ENCODE measurements at places on chromosomes 4 and X.

GRCh38 chrX:74536152-74536831, 78.1 kb downstream of the RLIM start:
- peak; percentile 87 for DNase-seq

GRCh38 chrX:27767387-27767786, 40.4 kb upstream of the MAGEB10 start:
- DNase-seq = peak; percentile 37

- peak; percentile 13 for DNase-seq
Measured at GRCh38 chrX:15151267-15152186, 118.4 kb downstream of the ASB9 start.

GRCh38 chrX:118558926-118559325, 63.3 kb downstream of the DOCK11 start:
- no peak for DNase-seq

DNA sequence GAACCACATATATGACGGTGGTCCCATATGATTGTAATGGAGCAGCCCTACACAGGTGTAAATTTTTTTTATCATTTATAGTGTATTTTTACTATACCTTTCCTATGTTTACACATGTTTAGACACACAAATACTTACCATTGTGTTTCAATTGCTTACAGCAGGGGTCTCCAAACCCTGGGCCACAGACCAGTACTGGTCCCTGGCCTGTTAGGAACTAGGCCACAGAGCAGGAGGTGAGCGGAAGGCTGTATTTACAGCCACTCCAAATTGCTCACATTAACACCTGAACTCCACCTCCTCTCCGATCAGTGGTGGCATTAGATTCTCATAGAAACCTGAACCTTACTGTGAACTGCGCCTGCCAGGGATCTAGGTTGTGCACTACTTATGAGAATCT, 201.8 kb upstream of the NDST4 start:
- DNase-seq = no peak

DNA sequence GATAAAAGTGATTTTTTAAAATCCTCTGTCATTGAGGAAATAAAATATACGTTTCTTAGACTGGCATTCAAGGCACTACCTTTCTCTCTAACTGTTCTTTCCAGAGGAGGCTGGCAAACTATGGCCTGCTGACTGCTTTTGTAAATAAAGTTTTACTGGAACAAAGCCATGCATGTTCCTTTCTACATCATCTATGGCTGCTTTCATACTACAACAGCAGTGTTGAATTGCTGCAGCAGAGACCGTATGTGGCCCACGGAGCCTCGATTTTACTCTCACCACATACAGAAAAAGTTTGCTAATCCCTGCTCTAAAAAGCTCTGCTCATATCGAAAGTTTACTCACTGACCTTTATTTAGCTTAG, 20.2 kb downstream of the SETD7 start:
- no peak for DNase-seq

GRCh38 chr4:33482773-33483172, 2761.5 kb downstream of the ARAP2 start:
- no peak for DNase-seq

DNA sequence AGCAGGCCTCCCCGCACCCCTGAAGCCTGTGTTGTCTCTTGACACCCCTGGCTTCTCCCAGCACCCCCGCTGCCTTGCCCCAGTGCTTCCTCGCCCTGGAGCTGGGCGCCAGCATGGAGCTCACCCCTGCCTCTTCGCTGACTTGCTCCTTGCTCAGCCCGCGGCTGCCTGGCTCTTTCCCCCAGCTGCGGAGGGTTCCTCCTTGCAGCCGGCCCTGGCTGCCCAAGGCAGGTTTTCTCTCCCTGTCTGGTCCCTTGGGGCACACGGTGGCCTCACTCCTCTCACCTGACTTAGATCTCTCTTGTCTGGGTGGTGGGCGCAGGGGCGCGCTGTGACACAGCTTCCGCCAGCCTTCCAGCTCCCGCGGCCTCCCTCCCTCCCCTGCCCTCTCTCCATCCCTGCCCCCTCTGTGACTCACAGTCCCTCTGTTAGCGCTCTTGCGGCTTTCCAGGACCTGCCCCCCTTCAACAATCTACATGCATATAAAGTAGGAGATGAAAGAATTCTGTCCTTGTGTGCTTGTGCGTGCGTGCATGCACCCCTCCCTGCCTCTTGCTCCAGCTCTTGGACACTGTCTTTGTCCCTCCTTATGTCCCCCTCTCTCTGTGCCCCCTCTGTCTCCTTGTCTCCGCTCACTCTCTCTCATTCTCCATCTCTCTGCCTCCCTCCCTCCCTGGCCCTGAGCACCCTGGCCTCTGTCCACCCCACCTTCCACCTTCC, 2.2 kb downstream of the PLXNB3 start:
- peak; percentile 75 for DNase-seq

DNA sequence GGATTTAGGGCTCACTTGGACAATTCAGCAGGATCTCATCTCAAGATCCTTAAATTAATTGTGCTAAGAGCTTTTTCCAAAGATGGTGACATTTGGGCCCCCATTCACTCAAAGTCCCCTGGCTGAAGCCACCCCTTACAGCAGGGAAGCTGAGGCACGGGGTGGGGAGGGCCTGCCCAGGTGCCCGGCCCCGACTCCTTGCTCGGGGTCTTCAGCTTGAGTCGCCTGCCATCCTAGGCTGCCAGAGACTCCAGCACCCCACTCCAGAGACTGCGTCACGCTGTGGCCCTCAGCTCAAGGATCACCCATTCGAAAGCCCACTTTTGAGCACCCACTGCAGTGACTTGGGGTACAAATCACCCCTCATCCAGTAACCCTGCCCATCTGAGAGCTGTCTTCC, 39.2 kb upstream of the GPR78 start:
- no peak for DNase-seq

- no peak for DNase-seq
Measured at GRCh38 chr4:55500072-55500471, 46.6 kb downstream of the CLOCK start.

DNA sequence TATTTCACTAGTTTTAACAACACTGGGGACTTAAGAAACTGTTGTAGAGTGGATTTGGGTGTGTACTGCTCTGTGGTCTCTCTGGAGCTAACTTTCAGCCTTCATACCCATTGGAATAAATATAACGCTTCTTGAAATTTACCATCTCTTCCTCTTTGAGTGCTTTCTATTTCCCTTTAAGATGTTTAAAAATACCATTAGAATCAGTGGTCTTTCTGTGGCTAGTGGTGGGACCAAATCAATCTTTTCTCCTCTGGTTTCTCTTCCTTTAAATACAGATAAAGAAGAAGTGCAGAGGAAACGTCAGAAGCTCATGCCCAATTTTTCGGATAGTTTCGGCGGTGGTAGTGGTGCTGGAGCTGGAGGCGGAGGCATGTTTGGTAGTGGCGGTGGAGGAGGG, 92.0 kb downstream of the NFKB1 start:
- no peak for DNase-seq

GRCh38 chr4:150135134-150135772, 57.0 kb downstream of the DCLK2 start:
- no peak for DNase-seq

DNA sequence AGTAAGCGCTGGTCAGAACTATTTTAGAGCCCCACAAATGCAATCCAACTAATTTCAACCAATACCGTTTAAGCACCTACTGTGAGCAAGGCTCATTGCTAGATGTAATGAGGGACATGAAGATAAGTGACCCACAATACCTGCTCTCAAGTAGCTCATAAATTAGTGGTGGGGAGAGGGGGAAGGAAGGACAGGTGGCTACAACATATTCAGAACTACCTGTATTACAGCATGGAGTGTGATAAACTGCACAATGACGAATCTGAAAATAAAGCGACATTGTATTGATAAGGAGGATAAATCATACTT, 311.6 kb upstream of the DIAPH2 start:
- no peak for DNase-seq

DNA sequence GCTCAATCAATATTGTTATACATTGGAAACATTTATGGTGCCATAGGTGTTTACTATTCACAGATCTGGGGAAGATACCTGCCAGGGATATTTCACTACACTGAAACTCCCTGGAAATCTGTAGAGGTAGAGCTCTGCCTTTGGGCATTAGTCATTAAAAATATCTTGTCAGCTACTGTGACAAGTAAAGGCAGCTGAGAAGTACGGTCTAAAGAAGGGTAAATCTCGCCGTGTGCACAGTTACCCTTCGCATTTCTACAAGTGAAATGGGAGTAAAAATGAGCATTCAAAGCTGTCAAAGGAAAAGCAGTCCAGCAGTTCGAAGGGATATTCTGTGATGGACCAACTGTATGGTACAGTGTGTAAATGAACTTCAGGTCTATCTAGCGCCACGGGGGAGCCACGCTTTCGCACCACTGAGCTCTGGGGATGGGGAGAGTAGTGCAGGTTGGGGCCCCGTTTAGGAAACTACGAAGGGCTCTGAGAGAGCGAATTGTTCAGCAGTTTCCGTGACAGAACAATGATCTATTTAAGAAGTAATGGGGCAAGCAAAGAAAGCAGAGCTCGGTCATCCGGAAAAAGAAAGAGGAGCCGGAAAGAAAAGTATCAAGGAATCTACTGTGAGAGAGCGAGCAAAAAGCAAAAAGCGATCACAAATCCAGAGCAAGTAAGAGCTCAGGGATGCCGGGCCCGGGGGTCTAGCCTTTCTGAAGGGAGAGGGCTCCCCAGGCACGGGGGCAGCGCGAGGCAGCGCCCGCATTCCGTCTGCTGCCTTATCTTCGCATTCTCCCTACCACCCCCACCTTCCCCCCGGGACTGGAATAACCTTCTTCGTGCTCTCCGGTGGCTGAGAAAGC, 646 bp downstream of the TIGD4 start:
- DNase-seq = peak; percentile 11

- DNase-seq = no peak
Measured at GRCh38 chr4:18440527-18441202, 419.1 kb upstream of the LCORL start.

- peak; percentile 9 for DNase-seq
Measured at GRCh38 chrX:130263016-130263415, 5.7 kb downstream of the ZNF280C start.

GRCh38 chrX:31240982-31241381, 169.1 kb upstream of the FTHL17 start:
- no peak for DNase-seq

GRCh38 chr4:88177983-88178625, 19.7 kb upstream of the ABCG2 start:
- DNase-seq = peak; percentile 83

- DNase-seq = no peak
Measured at GRCh38 chr4:87147116-87147515, 73.3 kb downstream of the KLHL8 start.

DNA sequence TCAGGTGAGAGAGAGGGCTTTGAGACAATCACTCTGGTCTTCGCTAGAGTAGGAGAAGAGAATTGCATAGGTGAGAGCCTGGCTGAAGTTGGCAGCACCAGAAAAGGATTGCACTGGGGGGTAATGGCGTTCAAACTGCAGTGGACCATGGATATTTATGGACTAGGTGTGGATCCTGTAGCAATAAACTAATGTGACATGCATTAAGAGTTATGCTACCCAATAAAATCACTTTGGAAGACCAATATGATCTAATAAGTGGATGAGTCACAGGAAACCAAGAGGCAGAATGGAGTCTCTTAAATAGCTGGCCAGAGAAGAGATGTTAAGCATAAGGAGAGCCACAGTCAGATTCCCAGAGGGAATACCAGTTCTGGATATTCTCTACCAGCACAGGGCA, 259.8 kb downstream of the FBXO8 start:
- DNase-seq = no peak

DNA sequence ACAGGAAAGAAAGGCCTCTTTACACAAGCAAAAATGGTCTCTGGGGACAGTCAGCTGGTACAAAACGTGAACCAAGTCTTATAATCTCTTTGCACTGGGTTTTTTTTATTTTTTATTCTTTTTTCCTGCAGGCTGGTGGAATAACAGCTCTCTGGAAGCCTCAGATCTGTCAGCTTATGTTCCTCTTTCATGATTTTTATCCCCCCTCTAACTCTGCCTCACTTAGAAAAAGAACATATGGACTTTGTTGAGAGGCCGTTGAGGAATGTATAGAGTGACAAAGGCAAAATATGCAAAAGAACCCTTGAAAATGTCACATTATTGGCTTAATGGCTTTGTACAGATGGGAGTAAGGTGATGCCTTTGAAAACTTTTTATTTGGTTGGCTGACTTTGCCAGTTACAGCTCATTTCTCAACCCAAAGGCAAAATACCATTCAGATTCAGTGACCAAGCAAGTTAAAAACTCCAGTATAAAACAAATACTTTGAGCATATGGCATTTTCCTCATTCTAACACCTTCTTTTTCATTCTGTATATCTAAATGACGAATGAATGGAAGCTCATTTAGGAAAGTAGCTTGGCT, 111.1 kb downstream of the RNF150 start:
- peak; percentile 12 for DNase-seq

Data from fibroblast of skin of back (primary cell).